ENCODE measurements at places on chromosomes 1 and 21. TPM values are rescaled to one million over a fixed set of nuclear protein-coding genes. Genes with fewer than 3 reads are reported as not detected.

Gene TMCO1
- total RNA-seq = 90.8 TPM

Gene SLC45A1
- 5.2 TPM for total RNA-seq

Gene MCOLN2
- 1.1 TPM for total RNA-seq

Gene FALEC
- total RNA-seq = not detected

Gene PLPPR4
- 0.05 TPM for total RNA-seq

Gene NBL1
- total RNA-seq = 268 TPM

DNA sequence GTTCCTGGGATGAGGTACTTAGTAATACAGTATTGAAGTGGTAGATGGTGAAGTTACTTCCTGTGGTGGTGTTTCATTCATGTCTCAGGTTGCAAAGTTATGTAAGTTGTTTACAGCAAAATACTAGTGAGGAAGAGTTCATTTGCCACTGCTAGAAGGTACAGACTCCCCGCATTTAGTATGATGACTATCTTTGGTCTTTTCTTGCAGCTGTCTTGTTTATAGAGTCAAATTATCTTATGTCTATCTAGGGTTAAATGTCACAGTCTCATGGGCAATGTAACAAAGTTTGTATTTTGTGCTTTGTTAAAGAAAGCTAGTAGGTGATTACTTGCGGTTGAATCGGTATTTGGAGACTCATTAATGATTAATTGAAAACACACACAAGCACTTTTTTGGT is 50.2 kb downstream of the LRRC8D start:
- DNase-seq = no peak
- H3K4me1 ChIP-seq = no peaks in the 10 kb centered on the region
- H3K36me3 ChIP-seq = no peaks in the 10 kb centered on the region
- no peak overlapping the region for H3K27ac ChIP-seq
- H3K4me3 ChIP-seq = no peak overlapping the region
- H3K27me3 ChIP-seq = no peaks in the 10 kb centered on the region

- H3K4me1 ChIP-seq = no peaks in the 10 kb centered on the region
- H3K4me3 ChIP-seq = no peak overlapping the region
- DNase-seq = no peak
- H3K27me3 ChIP-seq = no peaks in the 10 kb centered on the region
These were observed 47.5 kb downstream of the DMAP1 start for GRCh38 chr1:44260792-44261170.

- no peaks in the 10 kb centered on the region for H3K4me1 ChIP-seq
- DNase-seq = no peak
These were observed 281.1 kb downstream of the TTLL7 start for GRCh38 chr1:83717785-83718184.

DNA sequence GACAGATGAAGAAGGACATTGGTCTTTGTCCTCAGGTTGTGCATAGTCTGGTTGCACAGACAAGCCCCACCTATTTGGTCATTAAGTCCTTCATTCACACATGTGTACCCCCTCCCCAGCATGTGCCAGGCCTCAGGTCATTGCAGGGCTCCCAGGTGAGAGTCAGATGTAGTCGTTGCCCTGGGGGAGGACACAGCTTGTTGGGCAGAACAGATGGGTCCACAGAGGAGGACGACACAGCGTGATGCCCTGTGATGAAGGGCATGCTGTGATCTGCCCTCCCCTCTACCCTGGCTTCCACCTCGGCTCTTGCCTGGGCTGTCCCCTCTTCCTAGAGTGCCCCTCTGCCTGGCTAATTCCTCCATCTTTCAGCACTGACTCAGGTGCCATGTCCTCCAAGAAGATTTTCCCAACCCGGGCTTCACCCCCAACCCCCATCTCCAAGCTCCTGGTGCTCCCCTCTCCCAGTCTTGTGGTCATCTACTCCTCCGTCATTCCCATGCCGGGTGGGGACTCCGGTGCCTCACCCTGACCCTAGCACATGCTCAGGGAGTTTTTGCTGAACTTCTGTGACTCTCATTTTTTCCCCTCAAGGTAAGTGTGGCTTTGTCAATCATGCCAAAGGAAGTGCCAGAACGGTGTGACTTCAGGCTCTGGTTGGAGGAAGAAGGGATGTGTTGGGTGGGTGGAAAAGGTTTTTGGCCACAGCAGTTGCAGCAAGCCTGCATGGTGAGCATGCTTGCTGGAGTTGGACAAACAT is 220.5 kb downstream of the FOXD2 start:
- H3K27me3 ChIP-seq = no peaks in the 10 kb centered on the region
- no peaks in the 10 kb centered on the region for H3K4me1 ChIP-seq
- no peaks in the 10 kb centered on the region for H3K36me3 ChIP-seq
- no peak for DNase-seq
- no peak overlapping the region for H3K27ac ChIP-seq

- no peaks in the 10 kb centered on the region for H3K36me3 ChIP-seq
- no peak overlapping the region for H3K27ac ChIP-seq
- DNase-seq = no peak
- no peaks in the 10 kb centered on the region for H3K27me3 ChIP-seq
- H3K4me3 ChIP-seq = no peak overlapping the region
These were observed 6.6 kb upstream of the PDE9A start for GRCh38 chr21:42646836-42647235.

DNA sequence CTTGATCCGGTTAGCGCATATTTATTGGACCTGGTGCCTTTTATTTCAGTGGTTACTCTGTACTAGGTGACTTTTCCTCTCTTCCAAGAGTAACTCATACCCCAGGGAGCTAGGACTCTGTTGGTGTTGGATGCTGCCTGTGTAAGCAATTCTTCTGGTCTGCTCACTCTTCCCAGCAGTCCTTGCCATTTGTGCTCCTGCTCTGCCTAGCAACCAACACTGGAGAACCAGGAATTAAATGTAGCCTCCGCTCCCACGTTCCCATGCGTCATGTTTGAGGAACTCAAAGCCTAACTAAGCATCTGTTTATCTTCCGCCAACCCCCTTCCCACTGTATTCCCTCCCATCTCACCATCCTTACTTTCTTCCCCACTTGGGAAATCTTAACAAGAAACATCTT is 65.7 kb upstream of the RAVER2 start:
- no peak for DNase-seq
- H3K27me3 ChIP-seq = no peaks in the 10 kb centered on the region
- no peak overlapping the region for H3K27ac ChIP-seq
- H3K4me3 ChIP-seq = no peak overlapping the region

DNA sequence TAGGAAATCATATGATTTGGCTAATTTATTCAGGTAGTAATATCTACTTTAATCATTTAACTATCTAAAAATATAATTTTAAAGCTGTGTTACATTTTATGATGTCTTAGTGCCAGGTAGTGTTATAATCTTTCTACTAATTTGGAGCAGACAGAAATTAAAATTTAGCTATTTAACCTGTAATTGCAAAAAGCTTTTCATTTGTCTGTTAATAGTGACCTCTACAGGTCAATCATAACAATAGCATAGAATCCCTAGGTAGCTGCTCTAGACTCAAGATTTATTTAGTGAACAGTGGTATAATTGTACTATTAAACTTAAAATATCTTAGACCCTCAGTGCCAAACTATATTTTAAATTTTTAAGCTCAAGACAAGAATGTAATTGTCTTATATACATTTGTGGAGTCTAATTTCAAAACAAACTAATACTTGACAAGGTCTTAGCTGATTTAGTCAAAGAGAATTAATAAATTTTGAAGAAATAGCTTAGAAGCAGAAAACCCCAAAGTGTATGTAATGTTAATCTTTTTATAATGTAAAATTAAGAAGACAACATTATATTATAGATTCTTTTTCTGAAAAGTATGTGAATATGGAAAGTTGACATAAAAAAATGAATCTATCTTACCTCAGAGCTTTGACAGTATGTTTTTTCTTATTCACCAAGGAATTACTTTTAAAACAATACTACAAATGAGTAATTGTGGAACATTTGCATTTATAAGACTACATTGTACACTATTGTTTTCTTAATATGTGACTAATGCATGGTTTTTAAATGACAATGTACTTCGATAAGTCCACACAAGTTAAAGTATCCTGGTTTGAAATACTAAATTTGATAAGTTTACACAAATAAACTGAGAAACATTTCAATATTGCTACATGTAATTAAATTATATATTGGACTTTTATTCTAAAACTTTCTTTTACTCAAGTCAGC is 64.1 kb upstream of the RNPC3 start:
- no peaks in the 10 kb centered on the region for H3K27me3 ChIP-seq
- DNase-seq = no peak
- H3K4me1 ChIP-seq = no peaks in the 10 kb centered on the region
- H3K4me3 ChIP-seq = no peak overlapping the region
- H3K36me3 ChIP-seq = no peaks in the 10 kb centered on the region

DNA sequence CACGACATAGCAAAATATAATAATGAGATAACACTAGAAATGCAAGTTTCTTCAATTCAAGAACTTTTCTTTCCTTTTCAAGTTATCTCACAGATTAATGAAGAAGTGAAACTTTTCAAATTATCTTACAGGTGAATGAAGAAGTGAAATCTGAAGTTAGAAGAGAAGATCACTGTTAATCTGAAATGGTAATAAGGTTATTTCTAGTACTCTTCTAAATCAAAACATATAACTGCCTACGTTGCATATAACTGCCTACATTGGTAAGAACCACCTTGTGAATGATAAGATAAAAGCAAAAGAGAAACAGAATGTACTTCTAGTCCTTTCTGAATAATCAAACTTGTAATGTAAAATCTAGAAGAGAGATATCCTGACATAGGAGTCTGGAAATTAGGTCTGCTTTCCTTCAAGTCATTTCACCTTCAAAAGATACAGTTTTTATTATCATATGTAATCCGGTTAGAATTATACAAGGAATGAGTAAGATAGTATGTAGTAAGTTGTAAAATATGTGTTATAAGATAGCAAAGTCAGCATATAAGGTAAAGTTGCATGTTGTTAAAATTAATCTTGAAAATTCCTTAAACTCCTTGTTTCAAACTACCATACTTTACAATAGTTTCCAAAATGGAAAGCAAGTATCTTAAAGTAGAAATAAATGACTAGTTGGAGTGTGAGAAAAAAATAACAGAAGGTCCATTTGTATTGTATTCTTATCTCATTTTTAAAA is 522.4 kb upstream of the ZRANB2 start:
- H3K27me3 ChIP-seq = no peaks in the 10 kb centered on the region
- H3K27ac ChIP-seq = no peak overlapping the region
- DNase-seq = no peak
- no peaks in the 10 kb centered on the region for H3K36me3 ChIP-seq

DNA sequence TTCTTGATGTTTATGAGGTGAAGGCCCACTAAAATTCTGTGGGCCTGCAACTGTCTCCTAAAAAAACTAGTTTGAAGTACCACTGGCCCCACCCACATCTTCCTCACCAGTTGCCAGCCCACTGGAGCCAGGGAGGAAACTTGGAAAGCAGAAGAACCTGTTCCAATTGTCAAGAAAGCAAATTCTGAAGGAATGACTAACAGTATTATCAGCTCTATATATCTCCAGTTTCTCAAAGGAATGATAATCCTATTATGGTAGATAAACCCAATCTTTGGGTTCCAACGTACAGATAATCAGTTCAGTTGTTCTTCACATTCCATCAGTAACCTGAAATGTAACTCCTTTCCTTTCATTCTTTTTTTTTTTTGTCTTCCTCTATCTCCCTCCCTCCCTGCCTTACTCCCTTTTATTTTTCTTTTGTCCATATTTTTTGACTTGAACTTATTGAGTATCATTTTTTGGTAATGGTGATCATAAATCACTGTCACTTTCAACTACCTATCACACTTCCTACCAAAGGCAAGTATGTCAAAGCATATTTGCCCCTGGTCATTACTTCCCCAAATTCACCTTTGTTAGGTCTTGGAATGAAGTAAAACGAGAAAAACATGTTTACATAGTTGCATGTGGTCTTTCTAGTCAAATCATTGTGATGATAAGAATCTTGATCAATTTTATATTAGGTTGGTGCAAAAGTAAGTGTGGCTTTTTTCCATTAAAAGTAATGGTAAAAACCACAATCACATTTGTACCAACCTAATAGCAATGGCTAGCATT is 943.4 kb downstream of the TTLL7 start:
- no peaks in the 10 kb centered on the region for H3K4me1 ChIP-seq
- H3K36me3 ChIP-seq = no peaks in the 10 kb centered on the region
- H3K27me3 ChIP-seq = no peaks in the 10 kb centered on the region
- H3K4me3 ChIP-seq = no peak overlapping the region
- peak; percentile 24 for DNase-seq

DNA sequence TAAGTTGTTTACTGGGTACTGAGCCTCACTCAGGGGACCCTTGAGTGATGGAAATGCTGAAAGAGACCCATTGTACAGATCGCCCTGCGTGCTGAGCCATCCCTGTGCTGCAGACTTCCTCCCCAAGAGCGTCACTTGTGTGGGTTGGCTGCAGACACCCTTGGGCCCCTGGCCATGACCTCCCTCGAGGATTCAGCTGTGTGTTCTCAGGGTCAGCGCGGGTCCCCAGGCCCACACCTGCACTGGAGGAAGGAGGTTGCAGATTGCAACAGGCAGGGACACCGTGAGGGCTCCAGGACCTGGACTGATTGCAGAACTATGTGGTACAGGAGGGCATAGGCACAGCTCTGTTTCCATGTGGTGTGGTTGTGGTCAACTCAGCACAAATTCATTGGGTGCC is 4.4 kb downstream of the SNAP47 start:
- H3K36me3 ChIP-seq = no peaks in the 10 kb centered on the region
- H3K27ac ChIP-seq = no peak overlapping the region
- H3K27me3 ChIP-seq = no peaks in the 10 kb centered on the region
- H3K4me1 ChIP-seq = peaks cover under 1% of the 10 kb centered on the region
- no peak overlapping the region for H3K4me3 ChIP-seq

GRCh38 chr1:98490099-98490498 is 171.4 kb upstream of the SNX7 start:
- no peak for DNase-seq
- H3K36me3 ChIP-seq = no peaks in the 10 kb centered on the region
- no peaks in the 10 kb centered on the region for H3K4me1 ChIP-seq
- H3K27ac ChIP-seq = no peak overlapping the region
- no peak overlapping the region for H3K4me3 ChIP-seq

GRCh38 chr1:66354311-66355201 is 179.4 kb upstream of the SGIP1 start:
- no peak for DNase-seq
- no peak overlapping the region for H3K27ac ChIP-seq
- no peaks in the 10 kb centered on the region for H3K36me3 ChIP-seq
- H3K4me1 ChIP-seq = peaks cover 19% of the 10 kb centered on the region
- H3K27me3 ChIP-seq = no peaks in the 10 kb centered on the region
- no peak overlapping the region for H3K4me3 ChIP-seq

- no peak overlapping the region for H3K4me3 ChIP-seq
- H3K4me1 ChIP-seq = peaks cover 18% of the 10 kb centered on the region
- DNase-seq = no peak
- H3K27me3 ChIP-seq = no peaks in the 10 kb centered on the region
- H3K27ac ChIP-seq = no peak overlapping the region
- H3K36me3 ChIP-seq = no peaks in the 10 kb centered on the region
These were observed 46.0 kb upstream of the GOLT1A start for GRCh38 chr1:204259782-204260181.

- H3K27me3 ChIP-seq = no peaks in the 10 kb centered on the region
- peak overlapping the region; percentile 58 for H3K27ac ChIP-seq
- peaks cover 14% of the 10 kb centered on the region for H3K4me1 ChIP-seq
- H3K4me3 ChIP-seq = no peak overlapping the region
- DNase-seq = no peak
These were observed 423.8 kb upstream of the CXADR start for GRCh38 chr21:17089091-17089491.

- H3K36me3 ChIP-seq = no peaks in the 10 kb centered on the region
- H3K27me3 ChIP-seq = no peaks in the 10 kb centered on the region
- no peaks in the 10 kb centered on the region for H3K4me1 ChIP-seq
- H3K4me3 ChIP-seq = no peak overlapping the region
- DNase-seq = peak; percentile 86
- no peak overlapping the region for H3K27ac ChIP-seq
These were observed 8.5 kb upstream of the MEX3A start for GRCh38 chr1:156090840-156091188.

- H3K27ac ChIP-seq = no peak overlapping the region
- no peak for DNase-seq
- no peaks in the 10 kb centered on the region for H3K27me3 ChIP-seq
- H3K4me3 ChIP-seq = no peak overlapping the region
- no peaks in the 10 kb centered on the region for H3K36me3 ChIP-seq
These were observed 48.6 kb downstream of the BACH1 start for GRCh38 chr21:29347274-29347681.
